ENCODE measurements at places on chromosomes 11 and 22. TPM values are rescaled to one million over a fixed set of nuclear protein-coding genes. Genes with fewer than 3 reads are reported as not detected.

Gene HPX
- total RNA-seq: under 0.01 TPM

Gene OR8B2
- not detected for total RNA-seq

Gene SMTNL1
- total RNA-seq: not detected

Gene LARGE2
- total RNA-seq: not detected

Gene BIRC2
- total RNA-seq: 108 TPM

Gene C22orf42
- not detected for total RNA-seq

Gene MS4A7
- total RNA-seq: not detected

Gene LYVE1
- total RNA-seq: under 0.01 TPM

Gene INTS4
- 37.1 TPM for total RNA-seq

Gene PGA5
- not detected for total RNA-seq

Gene RAB38
- total RNA-seq: 0.64 TPM

Gene ACTN3
- total RNA-seq: not detected

Gene OR5P2
- total RNA-seq: under 0.01 TPM

Data from fibroblast of villous mesenchyme (primary cell).